ENCODE measurements at places on chromosomes 6 and 20. TPM values are rescaled to one million over a fixed set of nuclear protein-coding genes. Genes with fewer than 3 reads are reported as not detected.

The PLCB4 gene
- polyA plus RNA-seq = 4.7 TPM

GRCh38 chr6:131920656-131921055, 30.5 kb downstream of the CCN2 start:
- DNase-seq = no peak

The MYCT1 gene
- polyA plus RNA-seq = 20.2 TPM

- DNase-seq = no peak
Observed at GRCh38 chr6:138289739-138290138, 71.4 kb upstream of the PBOV1 start.

DNA sequence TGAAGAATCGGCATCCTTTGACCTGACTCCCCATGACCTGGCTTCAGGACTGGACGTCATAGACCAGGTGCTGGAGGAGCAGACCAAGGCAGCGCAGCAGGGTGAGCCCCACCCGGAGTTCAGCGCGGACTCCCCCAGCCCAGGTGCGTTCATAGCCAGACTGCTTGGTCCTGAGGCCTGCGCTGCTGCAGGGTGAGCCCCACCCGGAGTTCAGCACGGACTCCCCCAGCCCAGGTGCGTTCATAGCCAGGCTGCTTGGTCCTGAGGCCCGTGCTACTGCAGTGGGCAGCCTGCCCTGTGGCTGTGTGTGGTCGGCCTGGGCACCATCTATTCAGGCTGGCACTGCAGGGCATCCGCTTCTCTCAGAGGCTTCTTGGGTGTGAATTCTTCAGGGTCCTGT, 15.8 kb downstream of the RTEL1 start:
- no peak for DNase-seq

The MMS22L gene
- 8.5 TPM for polyA plus RNA-seq

DNA sequence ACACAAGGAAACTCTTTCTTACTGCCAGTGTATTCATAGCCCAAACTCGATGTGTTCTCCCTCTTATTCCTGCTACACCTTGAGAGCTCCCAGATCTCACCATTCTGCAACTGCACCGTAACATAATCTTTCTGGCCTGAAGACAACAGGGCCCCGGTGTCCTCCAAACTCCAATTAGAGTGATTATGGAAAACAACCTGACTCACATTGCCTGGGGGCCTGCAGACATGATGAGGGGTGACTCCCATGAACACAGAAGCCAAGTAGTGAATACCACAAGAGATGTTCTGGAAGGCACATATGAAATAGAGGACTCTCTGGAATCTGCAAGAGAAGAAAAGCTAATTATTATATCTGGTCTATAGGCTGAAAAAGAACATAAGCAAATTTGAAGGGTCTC, 19.7 kb downstream of the SLC22A16 start:
- no peak for DNase-seq

The HAO1 gene
- polyA plus RNA-seq = not detected

GRCh38 chr20:58647796-58648501, 3.1 kb upstream of the STX16 start:
- no peak for DNase-seq

DNA sequence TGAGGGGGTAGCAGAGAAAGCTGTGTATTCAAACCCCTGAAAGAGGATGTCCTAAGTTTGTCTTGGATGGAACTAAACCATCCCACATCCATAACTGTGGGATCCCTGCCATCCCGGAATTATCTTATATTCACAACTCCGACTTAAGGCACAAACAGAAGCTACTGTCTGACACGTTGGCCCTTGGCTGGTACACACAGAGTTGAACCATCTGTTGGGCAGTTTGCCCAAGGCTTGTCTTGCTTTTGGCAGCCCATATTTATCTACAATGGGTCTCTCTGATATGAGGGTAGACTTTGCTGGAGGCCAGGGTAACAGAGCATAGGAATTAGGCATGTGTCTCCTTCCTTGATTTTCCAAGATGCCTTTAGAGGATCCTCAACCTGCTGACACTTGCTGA, 116.6 kb upstream of the PROKR2 start:
- DNase-seq = no peak

DNA sequence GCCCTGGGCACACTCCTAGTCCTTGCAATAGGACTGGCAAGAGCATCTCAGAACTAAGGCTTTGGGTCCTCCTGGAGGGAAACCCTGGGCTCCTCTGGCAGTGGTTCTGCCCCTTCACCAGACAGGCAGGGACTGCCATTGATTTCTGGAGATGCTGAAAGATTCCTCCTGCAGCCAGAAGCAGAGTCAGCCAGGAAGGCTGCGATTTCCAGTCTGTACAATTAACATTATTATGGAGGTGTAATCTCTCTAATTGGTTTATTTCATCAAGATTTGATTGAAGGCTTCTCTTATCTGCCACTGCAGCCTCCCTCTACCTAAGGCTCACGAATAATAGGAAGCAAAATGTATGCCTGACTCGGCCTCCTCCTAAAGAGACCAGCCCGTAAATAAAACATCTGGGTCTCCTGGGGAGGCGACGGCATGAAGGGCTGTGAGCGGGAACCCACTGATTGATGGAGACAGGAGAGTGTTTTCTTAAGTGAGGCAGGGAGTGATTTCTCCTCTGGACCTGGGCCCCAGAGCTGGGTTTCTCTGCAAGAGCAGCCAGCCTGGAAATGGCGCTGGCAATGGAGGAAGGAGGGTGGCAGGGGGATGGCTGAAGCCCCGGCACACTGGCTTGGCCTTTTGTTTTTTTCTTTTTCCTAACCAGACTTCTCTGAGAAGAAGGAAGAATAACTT, 689.6 kb downstream of the DHX35 start:
- no peak for DNase-seq

DNA sequence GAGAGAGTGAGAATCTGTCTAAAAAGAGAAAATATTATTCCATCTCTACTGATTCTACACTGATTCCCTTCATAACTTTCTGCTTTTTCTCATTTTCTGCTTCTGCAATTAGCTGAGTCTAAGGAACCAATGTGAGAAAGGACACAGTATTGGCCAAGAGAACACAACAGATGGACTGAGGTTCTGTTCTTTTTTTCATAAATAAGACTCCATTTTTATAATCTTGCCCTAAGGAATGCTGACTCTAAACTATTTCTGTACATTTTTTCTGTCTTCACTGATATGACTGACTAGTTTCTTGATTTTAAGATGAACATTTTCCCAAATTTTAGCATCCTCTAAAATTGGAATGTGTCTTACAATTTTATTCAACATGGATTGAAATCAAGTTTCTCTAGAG, 87.0 kb upstream of the IYD start:
- no peak for DNase-seq

GRCh38 chr6:125943528-125944433, 12.8 kb upstream of the HINT3 start:
- DNase-seq = no peak

- no peak for DNase-seq
Observed at GRCh38 chr6:90227213-90227612, 69.4 kb downstream of the BACH2 start.

The DUSP15 gene
- 1.5 TPM for polyA plus RNA-seq

- no peak for DNase-seq
Observed at GRCh38 chr6:87289571-87289970, 32.8 kb upstream of the SMIM8 start.

The SCRT2 gene
- polyA plus RNA-seq = not detected

- DNase-seq = no peak
Observed at GRCh38 chr6:4599924-4600323, 176.3 kb upstream of the CDYL start.

The NKX2-4 gene
- not detected for polyA plus RNA-seq

The TEAD3 gene
- polyA plus RNA-seq = 63.1 TPM

GRCh38 chr6:152636609-152637295, 410 bp downstream of the SYNE1 start:
- DNase-seq = peak; percentile 7

DNA sequence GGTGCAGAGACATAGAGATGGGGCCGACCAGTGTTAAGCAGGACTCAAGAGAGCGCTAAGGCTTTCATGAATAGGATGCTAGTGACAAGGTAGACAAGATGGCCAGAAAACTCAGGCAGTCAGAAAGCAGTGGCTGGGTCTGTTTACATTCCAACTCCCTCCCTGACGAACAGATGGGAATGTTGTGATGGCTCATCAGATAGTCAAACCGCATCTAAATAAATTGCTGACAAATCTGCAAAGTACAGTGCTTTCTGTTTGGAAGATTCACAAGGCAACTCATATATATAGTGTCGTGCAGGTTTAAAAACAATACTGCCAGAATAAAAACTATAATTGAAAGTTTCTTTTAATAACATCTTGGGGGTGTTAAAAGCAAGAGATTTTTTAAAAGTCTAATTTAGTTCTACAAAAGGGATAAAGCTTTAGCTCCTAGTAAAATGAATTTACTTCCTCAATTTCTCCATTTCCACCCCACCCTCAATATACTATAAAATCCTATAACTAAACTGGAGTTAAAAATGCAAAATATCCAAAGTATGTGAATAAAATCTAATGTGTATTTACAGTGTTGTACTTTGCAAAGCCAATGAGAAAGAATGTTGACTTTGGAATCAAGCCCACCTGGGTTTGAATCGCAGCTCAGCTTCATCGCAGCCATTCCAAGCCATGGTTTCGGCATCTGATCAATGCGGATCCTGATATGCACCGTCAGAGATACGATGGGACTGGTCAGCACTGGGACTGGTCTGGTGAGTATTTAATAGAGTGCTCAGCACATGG, 247.3 kb upstream of the PDE10A start:
- no peak for DNase-seq

GRCh38 chr6:131379948-131380347, 193.1 kb upstream of the ARG1 start:
- DNase-seq = no peak

- no peak for DNase-seq
Observed at GRCh38 chr6:3090013-3090412, 21.7 kb downstream of the RIPK1 start.

GRCh38 chr20:21063276-21063675, 42.9 kb downstream of the LINC00237 start:
- DNase-seq = no peak

The PSMA7 gene
- not detected for polyA plus RNA-seq

The LY6G6D gene
- 0.68 TPM for polyA plus RNA-seq

All from muscle of arm (tissue), 14 donors.